Cardiac atrium fibroblast (primary cell): ENCODE measurements at places on chromosomes 6 and 20. TPM values are rescaled to one million over a fixed set of nuclear protein-coding genes. Genes with fewer than 3 reads are reported as not detected.

Gene ADNP
- 16.2 and 19.3 TPM in 2 replicates for total RNA-seq

Gene SPATA25
- not detected in 2 replicates for total RNA-seq

Gene TFEB
- 3.7 and 7.0 TPM in 2 replicates for total RNA-seq

Gene ZC2HC1B
- not detected in 2 replicates for total RNA-seq

Gene TENT5A
- total RNA-seq = 5.2 and 11.7 TPM in 2 replicates

Gene ZC3H12D
- 1.6 TPM in 1 of 2 replicates, not detected in the other for total RNA-seq

Gene NRSN1
- total RNA-seq = not detected in 2 replicates

Gene CFAP61
- total RNA-seq = not detected in 2 replicates

Gene STMND1
- not detected in 2 replicates for total RNA-seq
